Stimulated activated CD4-positive, alpha-beta T cell treated with anti-CD3 and anti-CD28 coated beads, Interleukin-1b, Interleukin-23, amount 100 ng/mL, for 1 hour (primary cell): ENCODE measurements at places on chromosomes 12 and 14.

GRCh38 chr12:14928931-14929330, 9.4 kb downstream of the ERP27 start:
- no peak for DNase-seq

- no peak for DNase-seq
These were observed 687 bp downstream of the RAB35 start for GRCh38 chr12:120115692-120116440.

DNA sequence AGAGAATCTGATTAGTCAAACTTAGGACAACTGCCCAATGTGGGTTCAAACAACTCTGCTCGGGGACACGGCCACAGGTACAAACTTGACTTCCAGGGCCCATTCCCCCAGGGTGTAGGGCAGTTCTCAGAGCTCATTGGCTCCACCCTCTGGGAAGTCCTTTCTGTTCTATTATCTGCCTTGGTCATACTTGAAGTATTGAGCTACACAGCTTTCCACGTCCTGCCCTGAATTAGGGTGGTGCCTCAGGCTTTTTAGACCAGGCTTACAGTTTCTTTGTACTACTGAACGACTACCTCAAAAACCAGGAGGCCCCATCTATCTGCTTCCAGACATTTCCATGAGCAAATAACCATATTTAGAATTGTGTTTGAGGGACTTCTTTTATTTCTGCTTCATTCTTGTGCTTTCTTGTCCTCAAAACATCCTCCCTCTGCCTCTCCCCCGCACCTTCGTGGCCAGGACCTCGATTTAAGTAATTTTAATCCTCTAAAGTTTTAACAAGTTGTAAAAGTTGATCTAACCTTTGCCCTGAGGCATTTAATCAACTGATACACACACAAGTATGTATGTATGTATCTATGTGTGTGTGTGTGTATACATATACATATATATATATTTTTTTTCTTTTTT, 281.7 kb upstream of the AMIGO2 start:
- no peak for DNase-seq

- DNase-seq = no peak
These were observed 84.1 kb downstream of the ITPR2 start for GRCh38 chr12:26748741-26749431.

- DNase-seq = no peak
These were observed 131.9 kb downstream of the DAD1 start for GRCh38 chr14:22456998-22457594.
